Sigmoid colon (tissue), 7 donors: ENCODE measurements at places on chromosomes 12 and 14.

GRCh38 chr12:75943730-75944096 lies 87.9 kb downstream of the PHLDA1 start:
- DNase-seq, result no peak

DNA sequence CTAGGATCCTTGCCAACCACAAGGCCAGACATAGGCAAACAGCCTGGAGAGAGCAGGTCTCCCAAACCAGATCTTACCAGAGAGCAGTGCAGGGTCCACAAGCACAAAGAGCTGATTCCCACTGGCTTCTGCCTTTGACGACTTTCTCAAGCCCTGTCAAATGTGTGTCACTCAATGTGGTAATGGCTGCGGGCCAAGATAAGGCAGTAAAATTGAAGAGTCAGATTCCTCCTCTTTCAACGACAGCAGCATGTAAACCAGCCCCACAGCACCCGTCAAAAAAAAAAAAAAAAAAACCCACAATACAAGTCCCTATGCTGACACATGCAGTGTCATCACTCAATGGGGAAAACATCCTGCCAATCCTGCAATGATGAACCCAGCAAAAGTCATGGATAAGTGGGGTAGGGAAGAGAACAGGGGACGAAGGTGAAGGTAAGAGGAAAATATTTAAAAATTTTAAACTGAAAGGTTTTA lies at the start of gene STON2:
STON2 (minus strand) TSS at position 123 of the 477 bp plus-strand sequence. CDS start 1,942 bp downstream, outside the sequence.
- no peak for DNase-seq

DNA sequence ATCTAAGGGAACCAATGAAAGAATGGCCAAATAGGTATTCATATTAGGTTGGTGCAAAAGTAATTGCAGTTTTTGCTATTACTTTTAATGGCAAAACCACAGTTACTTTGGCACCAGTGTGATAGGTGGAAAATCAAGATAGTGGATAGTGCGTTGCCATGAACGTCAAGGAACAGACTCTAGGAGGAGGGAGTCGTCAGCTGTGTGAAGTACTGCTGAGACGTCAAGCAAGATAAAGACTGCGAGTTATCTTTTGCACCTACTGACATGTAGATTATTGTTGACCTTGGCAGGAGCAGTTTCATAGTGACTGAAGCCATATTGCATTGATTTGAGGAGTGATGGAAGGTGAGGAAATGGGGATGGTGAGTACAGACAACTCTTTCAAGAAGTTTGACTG lies 8.3 kb downstream of the YLPM1 start:
- DNase-seq, result no peak

GRCh38 chr12:14618983-14619382 lies 51.3 kb upstream of the PLBD1 start:
- DNase-seq, result no peak

GRCh38 chr12:95700316-95700785 lies 90.2 kb downstream of the NTN4 start:
- no peak for DNase-seq

DNA sequence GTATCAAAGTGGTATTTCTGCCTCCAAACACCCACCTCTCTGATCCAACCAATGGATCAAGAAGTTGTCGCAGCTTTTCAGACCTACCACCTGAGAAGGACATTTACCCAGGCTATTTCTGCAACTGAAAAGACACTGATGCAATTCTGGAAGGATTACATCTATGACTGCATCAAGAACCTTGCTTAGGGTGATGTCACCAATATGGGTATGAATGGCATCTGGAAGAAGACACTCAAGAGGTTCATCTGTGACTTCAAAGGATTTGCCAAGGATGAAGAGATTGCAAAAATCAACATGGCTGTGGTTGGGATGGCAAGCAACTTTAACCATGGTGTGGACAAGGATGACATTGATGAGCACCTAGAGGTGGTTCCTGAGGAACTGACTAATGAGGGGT lies 154.2 kb downstream of the PCNX1 start:
- DNase-seq, result no peak

DNA sequence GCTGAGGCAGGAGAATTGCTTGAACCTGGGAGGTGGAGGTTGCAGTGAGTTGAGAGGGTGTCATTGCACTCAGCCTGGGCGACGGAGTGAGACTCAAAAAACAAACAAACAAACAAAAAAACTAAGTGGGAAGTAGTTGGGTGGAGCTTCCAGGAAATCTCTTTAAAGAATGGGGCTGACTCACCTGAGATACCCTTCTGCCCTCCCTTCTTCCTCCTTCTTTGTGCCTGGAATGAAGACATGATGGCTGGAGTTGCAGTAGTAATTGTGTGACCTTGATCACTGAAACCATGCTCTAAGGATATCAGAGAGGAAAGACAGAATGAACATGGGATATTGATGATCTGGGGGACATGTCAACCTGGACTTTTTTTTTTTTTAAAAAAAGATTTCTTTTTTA lies 87.6 kb upstream of the MED13L start:
- DNase-seq, result no peak

- DNase-seq, result no peak
Observed at GRCh38 chr14:24870949-24871701, 178.8 kb downstream of the STXBP6 start.

DNA sequence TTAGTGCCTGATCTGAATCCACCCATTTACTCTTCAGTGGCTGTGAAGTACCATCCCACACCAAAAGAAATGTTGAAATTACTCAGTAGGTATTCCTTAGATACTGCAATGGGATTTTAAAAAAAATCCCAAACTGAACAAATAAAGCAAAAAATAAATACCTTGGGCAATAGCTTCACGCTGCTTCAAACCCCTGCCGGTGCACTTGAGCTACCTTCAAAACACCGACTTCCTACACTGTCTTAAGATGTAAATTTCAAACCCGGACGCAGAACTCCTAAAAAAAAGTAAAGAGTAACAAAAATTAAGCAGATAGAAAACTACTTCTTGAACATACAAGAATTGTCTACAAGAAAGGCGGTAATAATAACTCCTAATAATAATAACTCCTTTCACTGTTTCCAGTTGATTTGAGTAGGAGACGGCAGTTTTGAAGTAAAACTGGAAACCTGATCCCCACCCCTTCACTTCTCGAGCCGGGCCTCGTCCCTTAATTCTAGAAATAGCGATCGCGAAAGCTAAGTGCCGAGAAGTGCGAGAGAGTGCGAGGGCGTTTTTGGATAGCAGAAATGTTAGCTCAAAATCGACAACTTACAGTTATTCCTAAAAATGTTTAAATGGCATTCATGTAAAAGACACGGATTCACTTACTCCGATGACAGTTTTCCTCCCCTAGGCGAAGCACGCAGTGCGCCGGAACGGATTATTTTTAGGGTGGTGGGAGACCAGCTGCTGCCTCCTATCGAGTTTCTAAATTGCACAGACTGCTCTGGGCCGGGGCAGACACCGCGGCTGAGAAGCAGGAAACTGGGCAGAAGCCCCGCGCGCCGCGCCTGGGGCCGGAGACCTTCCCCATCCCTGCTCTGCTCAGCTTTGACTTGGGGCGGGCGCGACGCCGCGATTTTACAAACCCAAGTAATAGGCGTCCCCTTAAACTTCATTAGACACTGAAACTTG lies at the start of gene ABCC9:
ABCC9 (minus strand) TSS at position 878 of the 957 bp plus-strand sequence. CDS start 4,752 bp downstream, outside the sequence.
- DNase-seq, result peak; percentile 81

- no peak for DNase-seq
Observed at GRCh38 chr12:92769124-92769901, 66.5 kb downstream of the PLEKHG7 start.

DNA sequence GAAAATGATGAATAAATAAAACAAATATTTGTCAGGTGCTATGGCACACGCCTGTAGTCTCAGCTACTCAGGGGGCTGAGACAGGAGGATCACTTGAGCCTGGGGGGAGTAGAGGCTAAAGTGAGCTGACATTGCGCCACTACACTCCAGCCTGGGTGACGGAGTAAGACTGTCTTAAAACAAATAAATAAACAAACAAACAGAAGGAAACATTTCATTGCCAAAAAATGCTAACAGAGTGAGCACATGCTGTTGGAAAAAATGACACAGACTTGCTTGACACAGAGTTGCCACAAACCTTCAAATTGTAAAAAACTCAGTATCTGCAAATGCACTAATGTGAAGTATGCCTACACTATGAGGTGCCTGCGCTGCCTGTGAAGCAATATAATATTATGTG lies 50.8 kb upstream of the AP4S1 start:
- no peak for DNase-seq
